Right cardiac atrium (tissue), 5 donors: ENCODE measurements at places on chromosomes 16 and 17.

DNA sequence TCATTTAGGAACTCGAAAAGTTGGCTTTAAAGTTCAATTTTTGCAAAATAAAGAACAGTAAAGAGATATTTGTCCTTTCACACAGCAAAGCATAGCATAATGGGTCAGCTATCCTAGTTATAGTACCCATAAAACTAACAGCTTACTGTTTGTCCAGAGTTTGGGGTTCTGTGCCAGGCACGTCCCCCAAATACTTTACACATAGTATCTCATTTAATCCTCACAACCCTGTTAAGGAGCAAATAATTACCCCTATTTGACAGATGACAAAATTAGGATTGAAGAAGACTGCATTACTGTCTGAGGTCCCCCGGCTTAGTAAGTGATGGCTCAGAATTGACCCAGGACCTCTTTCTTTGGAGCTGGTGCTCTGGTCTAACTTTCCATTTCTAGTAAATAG lies 52.6 kb downstream of the MYO1D start:
- DNase-seq = no peak

DNA sequence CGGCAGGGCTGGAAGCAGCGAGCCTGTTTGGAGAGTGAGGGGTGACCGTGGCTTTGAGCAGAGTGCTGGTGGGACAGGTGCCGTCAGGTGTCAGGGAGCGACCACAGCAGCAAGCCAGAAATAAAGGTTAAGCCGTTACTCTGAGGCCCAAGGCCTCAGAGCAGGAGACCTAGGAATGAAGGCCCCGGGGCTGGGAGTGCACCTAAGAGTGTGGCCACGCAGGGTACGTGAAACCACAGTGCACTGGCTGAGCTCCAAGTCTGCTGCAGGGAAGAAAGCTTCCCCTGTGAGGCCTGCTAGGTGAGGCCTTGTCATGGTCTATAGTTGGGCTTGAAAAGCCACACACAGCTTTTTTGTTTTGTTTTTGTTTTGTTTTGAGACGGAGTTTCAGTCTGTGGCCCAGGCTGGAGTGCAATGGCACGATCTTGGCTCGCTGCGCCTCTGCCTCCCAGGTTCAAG lies 8.7 kb downstream of the CLUAP1 start:
- DNase-seq = no peak

DNA sequence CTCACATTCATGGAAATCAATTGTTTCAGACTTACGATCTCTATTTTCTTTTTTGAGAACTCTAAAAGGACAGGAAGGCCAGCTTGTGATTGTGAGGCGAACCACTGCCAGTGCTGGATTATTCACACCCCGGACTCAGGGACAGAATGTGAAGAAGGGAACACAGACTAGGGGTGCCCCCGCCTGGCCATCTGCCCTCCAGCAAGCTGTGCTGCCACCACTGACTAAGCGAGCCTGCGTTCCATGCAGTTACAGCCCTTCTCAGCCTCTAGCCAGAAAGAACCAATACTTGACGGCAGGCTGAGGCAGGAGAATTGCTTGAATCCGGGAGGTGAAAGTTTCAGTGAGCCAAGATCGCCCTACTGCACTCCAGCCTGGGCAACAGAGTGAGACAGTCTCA lies 2.8 kb downstream of the HAGH start:
- DNase-seq = peak; percentile 77

- no peak for DNase-seq
Measured at GRCh38 chr17:34387566-34387965, 24.5 kb upstream of the CCL1 start.

- no peak for DNase-seq
Measured at GRCh38 chr17:77634710-77635109, 323.8 kb upstream of the TNRC6C start.

DNA sequence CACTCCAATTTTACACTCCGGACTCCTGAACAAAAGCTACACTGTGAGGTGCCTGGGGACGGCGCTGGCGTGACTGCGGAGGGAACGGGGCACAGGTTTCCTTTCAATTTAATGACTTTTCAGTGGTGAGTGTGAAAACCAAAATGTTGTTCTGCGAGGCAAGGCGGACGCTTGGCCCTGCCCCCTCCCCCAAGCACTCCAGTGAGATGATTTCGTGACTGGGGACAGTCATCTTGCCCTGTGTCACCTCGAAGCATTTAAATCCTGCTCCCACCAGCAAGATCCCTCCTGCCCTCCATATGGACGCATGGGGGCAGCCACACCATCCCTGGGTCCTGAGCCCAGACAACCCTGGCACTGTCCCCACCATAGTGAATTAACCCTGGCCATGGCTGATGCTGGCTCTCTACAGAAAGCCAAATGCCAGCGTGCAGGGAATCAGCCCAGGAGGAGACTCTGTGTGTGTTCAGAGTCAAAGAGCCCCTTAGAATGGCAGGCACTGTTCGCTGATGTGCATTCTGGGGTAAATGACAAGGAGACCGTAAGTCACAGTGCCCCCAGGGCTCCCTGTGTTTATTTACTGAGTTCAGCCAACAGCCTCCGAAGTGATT lies 41.0 kb downstream of the C16orf95 start:
- no peak for DNase-seq

- DNase-seq = no peak
Measured at GRCh38 chr17:80876950-80877728, 114.5 kb upstream of the CHMP6 start.

GRCh38 chr16:54125751-54126655 lies 160.6 kb downstream of the IRX3 start:
- DNase-seq = no peak

GRCh38 chr17:50476545-50477315 lies 1.9 kb upstream of the RSAD1 start:
- DNase-seq = no peak

- DNase-seq = no peak
Measured at GRCh38 chr16:89525146-89525913, 17.1 kb downstream of the SPG7 start.

DNA sequence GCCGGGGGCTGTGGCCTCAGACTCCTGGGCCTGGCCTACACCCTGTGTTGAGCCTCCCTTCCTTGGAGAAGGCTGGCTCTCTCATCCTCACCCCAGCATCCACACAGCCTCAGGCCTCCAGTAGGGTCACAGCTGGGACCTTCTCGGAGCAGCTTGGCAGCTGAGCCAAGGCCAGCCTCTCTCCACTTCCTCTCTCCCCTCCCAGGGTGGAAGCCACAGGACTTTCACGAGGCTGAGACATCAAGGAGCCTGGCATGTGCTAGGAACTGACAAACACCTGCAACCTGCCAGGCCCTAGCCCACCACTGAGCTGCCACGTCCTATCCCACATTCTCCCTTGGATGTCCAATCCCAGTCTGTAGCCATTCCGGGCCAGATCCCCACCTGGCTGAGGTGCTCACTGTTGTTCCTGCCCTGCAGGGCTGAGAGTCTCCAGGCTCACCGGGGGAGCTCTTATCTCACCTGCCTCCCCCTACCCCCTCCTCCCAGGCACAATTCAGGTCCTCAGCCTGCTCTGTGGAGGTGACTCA lies 3.1 kb downstream of the MMP15 start:
- no peak for DNase-seq

- no peak for DNase-seq
Measured at GRCh38 chr16:11405331-11406176, 60.3 kb downstream of the RMI2 start.

DNA sequence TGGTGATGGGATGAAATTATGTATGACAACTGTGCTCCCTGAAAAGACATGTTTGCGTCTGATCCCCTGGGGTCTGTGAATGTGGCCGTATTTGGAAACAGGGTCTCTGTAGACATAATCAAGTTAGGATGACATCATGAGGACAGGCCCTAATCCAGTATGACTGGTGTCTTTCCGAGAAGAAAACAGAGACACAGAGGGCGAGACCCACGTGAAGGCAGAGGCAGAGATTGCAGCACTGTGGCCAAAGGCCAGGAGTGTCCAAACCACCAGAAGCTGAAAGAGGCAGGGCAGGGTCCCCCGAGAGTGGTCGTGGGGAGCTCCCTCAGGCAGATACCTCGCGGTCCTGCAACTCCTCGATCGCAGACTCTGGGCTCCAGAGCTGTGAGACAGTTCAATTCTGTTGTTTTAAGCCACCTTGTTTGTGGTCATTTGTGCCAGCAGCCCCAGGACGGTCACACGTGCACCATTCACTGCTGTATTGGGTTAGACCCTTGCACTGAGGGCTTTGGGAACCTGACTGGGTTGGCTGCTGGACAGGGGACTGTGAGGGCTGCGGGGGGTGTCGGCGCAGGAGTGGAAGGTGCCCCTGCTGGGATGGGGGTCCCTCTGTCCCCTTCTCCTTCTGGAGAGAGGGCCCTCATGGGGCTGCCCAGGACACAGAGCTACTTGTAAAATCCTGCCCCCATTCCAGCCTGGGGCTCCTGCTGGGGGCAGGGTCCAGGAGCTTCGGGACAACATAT lies 27.7 kb downstream of the METRNL start:
- DNase-seq = no peak

- peak; percentile 90 for DNase-seq
Measured at GRCh38 chr16:85673529-85674417, 15.0 kb downstream of the GINS2 start.

DNA sequence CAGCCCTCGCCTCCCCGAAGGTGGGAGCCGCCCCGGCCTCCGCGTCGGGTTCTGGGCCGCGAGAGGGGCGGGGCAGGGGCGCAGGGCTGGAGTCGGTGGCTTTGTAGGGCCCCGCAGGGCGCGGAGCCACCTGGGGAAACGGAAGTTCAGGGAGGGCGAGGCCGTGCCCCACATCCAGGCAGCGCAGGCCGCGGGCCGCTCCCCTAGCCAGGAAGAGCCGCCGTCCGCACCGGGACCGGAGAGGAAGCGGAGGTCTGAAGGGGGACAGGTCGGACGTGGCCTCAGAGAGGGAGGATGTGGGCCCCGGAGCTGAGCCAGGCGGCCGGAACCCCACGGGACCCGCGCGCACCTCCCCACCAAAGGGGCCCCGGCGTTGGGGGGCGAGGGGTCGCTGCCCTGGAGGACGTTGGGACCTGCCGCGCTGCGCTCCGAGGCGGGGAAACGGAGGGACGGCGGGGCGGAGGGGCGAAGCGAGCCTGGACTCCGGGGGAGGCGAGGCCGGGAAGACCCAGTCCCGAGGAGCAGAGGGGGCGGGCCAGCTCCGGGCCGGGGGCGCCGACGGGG lies 482 bp upstream of the SLC16A3 start:
- DNase-seq = peak; percentile 86

- DNase-seq = peak; percentile 79
Measured at GRCh38 chr17:81923302-81924260, 4.0 kb downstream of the MAFG start.

- DNase-seq = no peak
Measured at GRCh38 chr17:77741109-77741508, 217.4 kb upstream of the TNRC6C start.

GRCh38 chr17:66476014-66476413 lies 173.6 kb downstream of the PRKCA start:
- DNase-seq = no peak

GRCh38 chr16:78275420-78275819 lies 176.0 kb downstream of the WWOX start:
- DNase-seq = no peak

DNA sequence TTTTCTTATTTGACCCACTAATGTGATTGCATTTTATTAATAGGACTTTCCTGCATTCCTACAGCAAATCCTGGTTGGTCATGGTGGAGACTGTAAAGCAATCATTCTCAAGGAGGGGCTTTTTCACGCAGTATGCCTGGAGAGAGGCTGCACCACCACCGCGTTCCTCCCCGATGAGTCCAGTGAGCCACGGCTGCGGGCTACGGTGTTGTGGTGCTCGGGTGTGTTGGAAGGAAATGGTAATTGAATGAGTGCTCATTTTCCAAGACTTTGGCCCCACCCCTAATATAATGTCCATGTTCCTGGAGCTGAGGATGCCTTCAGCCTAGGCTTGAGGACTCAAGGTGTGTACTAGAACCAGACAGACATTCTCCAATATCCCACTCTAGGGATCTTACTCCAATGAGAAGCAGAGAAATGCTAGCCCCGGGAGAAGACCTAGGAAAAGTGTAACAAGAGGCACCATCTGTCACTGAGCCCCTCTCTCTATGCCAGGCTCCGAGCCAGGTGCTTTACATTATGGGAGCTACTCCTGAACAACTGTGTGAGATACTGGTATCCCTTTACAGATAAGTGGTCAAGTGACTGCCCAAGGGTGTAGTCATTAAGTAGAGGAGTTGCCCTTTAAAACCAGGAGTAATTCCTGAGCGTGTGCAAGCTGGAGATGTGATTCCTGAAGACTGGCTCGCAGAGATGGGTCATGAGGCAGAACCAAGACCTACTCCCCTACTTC lies 39.4 kb downstream of the HEATR6 start:
- no peak for DNase-seq

- DNase-seq = no peak
Measured at GRCh38 chr16:3356118-3356517, 429 bp downstream of the OR2C1 start.

GRCh38 chr16:67021321-67021720 lies 7.6 kb upstream of the CBFB start:
- DNase-seq = no peak

DNA sequence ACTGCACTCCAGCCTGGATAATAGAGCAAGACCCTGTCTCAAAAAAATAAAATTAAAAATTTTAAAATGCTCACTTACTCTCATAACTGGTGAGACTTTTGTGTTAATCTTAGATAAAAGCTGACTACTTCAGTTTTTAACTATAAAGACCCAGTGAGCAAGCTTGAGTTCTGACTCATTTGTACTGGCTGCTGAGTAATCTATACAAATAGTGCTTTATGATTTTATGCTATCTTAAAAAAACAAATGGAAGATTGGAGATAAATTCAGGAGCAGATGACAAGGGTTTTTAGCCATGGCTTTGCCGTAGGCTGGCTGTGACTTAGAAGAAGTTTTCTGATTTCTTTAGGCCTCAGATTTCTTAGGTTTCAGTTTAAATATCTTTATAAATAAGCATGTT lies 30.5 kb downstream of the SNTB2 start:
- no peak for DNase-seq

DNA sequence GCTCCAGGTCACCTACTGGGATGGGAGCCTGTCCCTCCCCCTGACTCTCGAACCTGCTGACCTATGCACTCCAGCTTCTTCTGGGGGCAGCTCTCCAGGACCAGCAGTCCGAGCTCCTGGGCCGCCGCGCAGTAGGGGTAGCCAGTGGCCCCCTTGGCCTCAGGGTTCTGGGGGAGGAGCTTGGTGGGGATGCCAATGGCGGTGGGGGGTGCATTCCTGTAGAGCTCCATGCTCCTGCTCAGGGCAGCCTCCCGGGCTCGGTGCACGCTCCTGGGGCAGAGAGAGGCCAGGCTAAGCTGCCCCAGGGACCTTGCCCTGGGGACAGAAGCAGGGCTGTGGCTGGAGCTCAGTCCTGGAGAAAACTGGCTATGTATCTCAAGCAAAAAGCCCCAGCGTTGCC lies 7.7 kb upstream of the SPATA2L start:
- no peak for DNase-seq

GRCh38 chr17:55391244-55391757 lies 30.3 kb downstream of the MMD start:
- no peak for DNase-seq

GRCh38 chr16:58515871-58516767 lies 802 bp downstream of the SETD6 start:
- peak; percentile 78 for DNase-seq

- DNase-seq = no peak
Measured at GRCh38 chr16:68283346-68283745, 19.0 kb downstream of the SLC7A6 start.
